ENCODE measurements at places on chromosomes 3 and 15.

- no peak for DNase-seq
Observed at GRCh38 chr15:72113347-72114031, 4.5 kb downstream of the MYO9A start.

DNA sequence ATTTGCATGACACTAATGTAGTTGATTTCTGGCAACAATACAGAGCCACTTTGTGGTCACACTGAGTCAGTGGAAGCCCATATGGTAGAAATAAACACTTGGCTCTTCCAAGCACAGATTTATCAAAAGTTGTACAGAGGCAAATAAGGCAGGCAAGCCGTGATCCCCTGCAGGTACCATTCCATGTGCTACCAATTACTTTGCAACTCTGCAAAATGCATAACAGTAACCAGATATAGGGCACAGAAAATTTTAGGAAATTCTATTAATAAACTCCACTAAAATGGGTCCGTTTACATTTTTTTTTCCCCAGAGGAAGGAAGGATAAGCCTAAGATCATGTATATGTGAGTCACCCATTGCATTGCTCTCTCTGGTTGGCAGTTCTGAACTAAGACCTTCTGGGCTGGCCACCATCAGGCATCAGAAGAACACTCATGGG, 103.1 kb upstream of the PTX3 start:
- DNase-seq = no peak

GRCh38 chr3:185586686-185587039, 568 bp downstream of the SENP2 start:
- no peak for DNase-seq

DNA sequence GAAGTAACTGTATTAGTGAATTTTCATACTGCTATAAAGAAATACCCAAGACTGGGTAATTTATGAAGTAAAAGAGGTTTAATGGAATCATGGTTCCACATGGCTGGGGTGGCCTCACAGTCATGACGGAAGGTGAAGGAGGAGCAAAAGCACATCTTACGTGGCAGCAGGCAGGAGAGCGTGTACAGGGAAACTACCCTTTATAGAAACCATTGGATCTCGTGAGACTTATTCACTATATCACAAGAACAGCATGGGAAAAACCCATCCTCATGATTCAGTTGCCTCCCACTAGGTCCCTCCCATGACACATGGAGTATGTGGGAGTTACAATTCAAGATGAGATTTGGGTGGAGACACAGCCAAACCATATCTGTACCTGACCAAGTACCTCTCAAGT, 812.3 kb upstream of the ALCAM start:
- no peak for DNase-seq
